Left ventricle myocardium inferior (tissue), 1 donor: ENCODE measurements at places on chromosomes 5 and 9. TPM values are rescaled to one million over a fixed set of nuclear protein-coding genes. Genes with fewer than 3 reads are reported as not detected.

ADGRD2 gene
- not detected for total RNA-seq

LECT2 gene
- total RNA-seq = not detected

- peak overlapping the region; percentile 42 for H3K4me3 ChIP-seq
- H3K27ac ChIP-seq = peak overlapping the region; percentile 68
- no peaks in the 10 kb centered on the region for H3K27me3 ChIP-seq
- H3K36me3 ChIP-seq = no peaks in the 10 kb centered on the region
- H3K4me1 ChIP-seq = peaks cover 98% of the 10 kb centered on the region
- DNase-seq = no peak
Observed at GRCh38 chr9:14272927-14273528, 40.9 kb downstream of the NFIB start.

STC2 gene
- 12.4 TPM for total RNA-seq

GRCh38 chr5:150584556-150585335, 55.7 kb upstream of the SYNPO start:
- H3K4me1 ChIP-seq = peaks cover 18% of the 10 kb centered on the region
- no peaks in the 10 kb centered on the region for H3K36me3 ChIP-seq
- no peak overlapping the region for H3K27ac ChIP-seq
- no peaks in the 10 kb centered on the region for H3K27me3 ChIP-seq

SLC6A19 gene
- total RNA-seq = not detected
